Anterior cingulate cortex (tissue), 58 donors: ENCODE measurements at places on chromosomes 3 and 15.

- no peak for DNase-seq
These were observed 14.4 kb upstream of the CMTM8 start for GRCh38 chr3:32224016-32224516.

- no peak for DNase-seq
These were observed 28.1 kb downstream of the SMAD3 start for GRCh38 chr15:67093504-67093862.

GRCh38 chr15:56913670-56914069 is 4.8 kb upstream of the TCF12 start:
- no peak for DNase-seq

DNA sequence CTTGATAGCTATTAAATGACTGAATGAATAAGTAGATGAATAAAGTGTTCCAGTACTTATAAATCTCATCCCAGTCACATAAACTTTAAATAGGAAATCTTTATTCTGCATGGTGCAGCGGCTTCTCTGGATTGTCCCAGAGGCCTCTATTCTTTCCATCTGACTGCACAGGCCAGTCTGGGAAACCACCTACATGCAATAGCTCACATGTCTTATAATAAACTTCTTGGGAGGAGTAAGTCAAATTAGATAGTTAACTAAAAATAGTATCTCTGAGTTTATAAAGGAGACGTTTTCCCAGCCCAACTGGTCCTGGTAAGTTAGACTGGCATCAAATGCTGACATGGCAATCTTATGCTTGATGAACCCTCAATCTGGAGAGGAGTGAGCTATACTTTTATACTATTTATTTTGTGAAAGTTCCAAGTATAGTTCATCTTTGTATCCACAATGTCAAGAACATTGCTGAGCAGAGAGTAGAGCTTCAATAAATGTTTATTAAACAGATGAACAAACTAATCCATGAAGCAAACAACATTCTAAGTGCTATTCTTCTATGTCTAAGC is 417.6 kb downstream of the TIGIT start:
- DNase-seq: no peak

- no peak for DNase-seq
These were observed 27.9 kb downstream of the C2CD4B start for GRCh38 chr15:62136911-62137865.

GRCh38 chr3:141227752-141228151 is 3.9 kb upstream of the PXYLP1 start:
- DNase-seq: no peak

DNA sequence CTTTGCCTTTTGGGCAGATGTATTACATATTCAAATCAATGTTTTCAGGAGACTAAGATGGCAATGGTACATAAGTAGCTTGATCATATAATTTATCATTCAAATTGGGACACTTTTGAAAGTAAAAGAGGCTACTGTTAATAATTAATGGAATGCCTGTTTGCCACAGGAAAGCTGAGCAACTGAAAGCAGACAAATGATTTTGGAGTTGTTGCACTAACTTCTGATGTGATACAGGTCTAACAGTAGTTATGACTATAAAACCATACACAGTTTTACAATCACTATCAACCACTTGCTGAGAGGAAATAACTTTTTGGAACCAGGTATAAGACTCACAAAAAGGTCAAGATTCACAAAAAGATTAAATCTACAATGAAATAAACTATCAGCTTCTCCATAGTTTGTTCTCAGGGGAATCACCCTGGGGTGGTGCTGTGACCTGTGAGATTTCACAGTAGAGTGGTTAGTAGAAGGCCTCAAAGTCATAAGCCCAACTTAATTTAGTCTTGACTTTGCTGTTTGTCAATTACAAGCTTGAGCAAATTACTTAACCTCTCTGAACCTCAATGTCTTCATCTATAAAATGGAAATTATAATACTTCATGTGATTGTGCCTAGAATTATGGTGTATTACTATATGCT is 42.7 kb downstream of the HHLA2 start:
- no peak for DNase-seq

DNA sequence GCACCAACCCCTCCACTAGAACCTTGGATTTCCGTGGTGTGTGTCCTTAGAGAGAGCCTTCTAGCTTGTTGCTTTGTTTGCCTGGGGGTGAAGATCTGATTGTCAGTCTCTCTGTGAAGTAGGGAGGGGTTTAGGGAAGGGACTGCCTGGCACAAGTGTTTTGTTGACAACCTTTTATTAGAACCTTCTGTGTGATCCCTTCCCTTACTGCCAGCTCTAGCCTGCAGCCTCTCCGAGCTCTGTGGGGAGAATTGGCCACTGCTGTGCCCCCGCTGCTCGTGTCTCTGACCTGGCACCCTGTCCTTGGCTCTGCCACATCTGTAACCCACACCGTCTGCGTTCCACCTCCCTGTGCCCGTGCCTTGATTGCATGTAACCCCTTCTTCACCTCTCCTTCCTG is 30.9 kb upstream of the PCSK6 start:
- DNase-seq: no peak

DNA sequence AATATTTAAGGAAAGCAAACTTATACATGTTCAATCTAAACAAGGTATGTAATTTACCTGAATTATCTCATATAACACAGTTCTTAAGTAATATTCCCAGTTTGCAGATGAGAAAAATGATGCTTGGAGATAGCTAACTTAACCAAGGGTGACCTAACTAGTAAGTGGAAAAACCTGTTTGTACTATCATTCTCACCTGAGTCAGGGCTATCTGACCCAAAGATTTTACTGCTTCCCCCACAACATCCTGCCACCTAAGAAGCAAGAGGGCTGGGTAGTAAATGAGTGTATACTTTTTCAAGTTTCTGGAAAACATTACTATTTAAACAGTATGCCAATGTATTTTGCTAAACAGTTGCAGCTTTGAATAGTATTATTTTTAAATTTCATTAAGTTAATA is 10.6 kb downstream of the TP63 start:
- DNase-seq: no peak

- no peak for DNase-seq
These were observed 6.1 kb downstream of the TBC1D21 start for GRCh38 chr15:73879426-73879825.

- no peak for DNase-seq
These were observed 16.6 kb upstream of the SEMA3F start for GRCh38 chr3:50138266-50139200.

GRCh38 chr3:6578526-6578925 is 282.4 kb upstream of the GRM7 start:
- no peak for DNase-seq
